Activated CD8-positive, alpha-beta memory T cell treated with anti-CD3 and anti-CD28 coated beads, Interleukin-2, amount 50 U/mL, for 4 hours (primary cell): ENCODE measurements at places on chromosomes 1 and 21.

DNA sequence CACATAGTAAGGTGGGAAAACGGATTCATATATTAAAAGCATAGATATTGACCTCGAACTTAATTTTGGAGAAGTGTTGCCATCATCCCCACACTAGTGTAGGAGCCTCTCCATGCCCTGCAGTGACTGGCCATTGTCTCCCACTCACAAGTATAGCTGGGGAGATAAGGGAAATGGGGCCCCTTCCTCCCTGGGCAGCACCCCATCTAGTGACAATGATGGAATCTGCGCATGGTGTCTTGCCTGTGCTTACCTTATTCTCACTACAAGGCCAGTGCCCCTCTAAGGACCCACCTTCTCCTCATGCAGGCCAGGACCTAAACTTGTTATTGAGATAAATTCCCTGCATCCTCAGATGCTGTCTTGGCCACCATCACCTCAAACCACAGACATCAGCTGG lies 374.9 kb downstream of the NTNG1 start:
- DNase-seq, result no peak

DNA sequence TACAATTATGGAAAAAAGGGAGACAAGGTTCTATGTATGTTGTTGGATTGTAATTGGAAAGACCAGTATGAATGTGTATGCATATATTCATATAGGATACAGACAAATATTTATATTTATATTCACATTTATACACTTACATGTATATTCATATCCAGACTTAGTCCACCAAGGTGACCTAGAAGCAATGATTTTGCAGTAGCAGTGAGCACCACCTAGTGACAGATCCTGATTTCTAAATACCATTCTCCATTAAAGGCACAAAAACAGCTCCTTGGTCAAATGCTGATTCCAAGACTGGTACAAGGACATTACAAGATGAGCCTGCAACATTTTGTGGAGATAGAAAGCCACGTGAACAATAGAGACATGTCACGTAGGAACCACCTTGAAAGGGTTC lies 153.4 kb downstream of the SDCCAG8 start:
- DNase-seq, result no peak

DNA sequence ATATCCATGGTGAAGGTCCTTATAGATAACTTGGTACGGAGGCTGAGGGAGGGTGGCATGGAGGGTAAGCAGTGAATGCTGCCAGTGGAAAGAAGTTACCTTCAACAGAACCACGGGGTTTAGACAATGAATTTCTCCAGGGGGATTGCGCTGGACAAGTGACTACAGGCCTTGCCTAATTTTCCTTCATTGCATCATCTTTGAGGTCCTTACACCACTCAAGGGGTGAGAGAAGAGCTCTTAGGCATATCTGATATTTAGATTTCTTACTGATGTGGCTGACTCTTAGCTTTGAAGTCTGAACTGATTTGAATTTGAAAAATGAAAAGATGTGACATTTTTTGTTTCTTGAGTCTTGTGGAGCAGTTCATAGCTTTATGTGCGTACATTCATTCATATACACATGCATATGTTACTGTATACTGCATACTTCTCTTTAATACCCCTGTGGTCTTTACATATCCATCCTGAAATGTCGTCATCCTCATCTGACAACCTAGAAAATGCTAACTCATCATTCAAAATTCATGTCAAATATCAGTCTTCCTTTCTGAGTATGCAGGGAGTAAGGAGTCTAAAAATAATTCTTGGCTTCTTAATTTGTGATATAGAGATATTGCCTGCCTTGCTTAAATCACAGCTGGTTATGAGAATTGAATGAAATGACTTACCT lies 63.6 kb downstream of the DNM3 start:
- DNase-seq, result no peak

DNA sequence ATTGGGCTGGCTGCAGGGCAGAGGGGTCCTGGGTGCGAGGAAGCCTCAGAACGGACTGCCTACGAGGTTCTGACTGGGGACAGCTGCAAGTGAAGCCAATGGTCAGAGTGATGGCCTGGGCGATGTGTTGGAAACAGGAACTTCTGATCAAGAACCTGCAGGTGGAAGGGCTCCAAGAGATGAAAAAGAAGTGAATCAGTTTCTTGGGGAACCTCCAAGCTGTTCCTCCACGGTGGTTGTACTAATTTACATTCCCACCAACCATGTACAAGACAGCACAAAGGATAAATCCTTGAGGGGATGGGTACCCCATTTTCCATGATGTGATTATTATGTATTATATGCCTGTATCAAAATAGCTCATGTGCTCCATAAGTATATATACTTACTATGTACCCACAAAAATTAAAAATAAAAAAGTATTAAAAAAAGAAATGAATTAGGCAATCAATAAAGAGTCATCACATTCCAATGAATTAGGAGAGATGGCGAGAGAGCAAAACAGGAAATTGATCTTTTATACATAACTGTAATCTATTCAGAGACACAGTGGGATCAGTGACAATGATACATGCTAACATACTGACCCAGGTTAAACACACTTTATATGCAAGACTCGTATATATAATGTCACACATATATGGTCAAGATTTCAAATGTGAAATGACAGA lies 58.1 kb downstream of the PTPN14 start:
- DNase-seq, result no peak

- no peak for DNase-seq
These were observed 16.5 kb upstream of the OVAAL start for GRCh38 chr1:180542113-180542837.

GRCh38 chr1:199590708-199591107 lies 436.8 kb upstream of the NR5A2 start:
- DNase-seq, result no peak
